ENCODE measurements at places on chromosomes 7 and 10.

DNA sequence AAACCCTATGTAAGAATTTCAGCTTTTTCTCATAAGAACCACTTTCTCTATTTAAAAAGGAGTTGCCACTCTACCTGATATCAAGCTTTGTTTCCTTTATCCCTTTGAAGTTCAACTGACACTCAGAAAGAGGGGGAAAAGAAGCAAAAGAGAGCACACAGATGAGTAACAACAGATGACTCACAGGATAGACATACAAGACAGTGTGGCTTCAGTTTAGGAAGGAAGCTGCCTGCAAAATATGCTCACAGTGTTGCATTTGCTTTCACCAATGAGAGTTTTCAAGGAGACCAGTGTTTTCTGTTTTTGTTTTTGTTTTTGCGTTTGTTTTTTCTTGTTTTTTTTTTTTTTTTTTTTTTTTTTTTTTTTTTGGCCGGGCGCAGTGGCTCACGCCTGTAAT lies 1181.6 kb downstream of the DNAJB9 start:
- no peak for DNase-seq

- DNase-seq: no peak
These were observed 47.2 kb upstream of the MKI67 start for GRCh38 chr10:128173386-128173785.

DNA sequence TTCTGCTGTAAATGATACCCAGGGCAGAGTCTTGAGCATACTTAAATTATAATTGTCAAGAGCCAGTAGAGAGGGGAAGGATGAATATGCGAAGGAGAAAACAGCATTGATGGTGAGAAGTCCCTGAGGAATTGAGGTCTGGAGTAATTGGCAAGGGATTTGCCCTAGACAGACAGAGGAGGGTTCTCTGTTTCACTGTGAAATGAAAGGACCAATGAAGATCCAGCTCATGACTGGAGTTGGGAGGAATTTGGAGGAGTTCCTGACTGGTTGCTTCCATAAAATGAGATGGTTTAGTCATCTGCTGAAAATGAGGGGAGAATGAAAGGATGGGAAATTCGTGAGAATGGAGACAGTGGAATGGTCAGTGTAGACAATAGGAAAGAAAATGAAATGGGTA lies 6.8 kb downstream of the PRPF18 start:
- no peak for DNase-seq

DNA sequence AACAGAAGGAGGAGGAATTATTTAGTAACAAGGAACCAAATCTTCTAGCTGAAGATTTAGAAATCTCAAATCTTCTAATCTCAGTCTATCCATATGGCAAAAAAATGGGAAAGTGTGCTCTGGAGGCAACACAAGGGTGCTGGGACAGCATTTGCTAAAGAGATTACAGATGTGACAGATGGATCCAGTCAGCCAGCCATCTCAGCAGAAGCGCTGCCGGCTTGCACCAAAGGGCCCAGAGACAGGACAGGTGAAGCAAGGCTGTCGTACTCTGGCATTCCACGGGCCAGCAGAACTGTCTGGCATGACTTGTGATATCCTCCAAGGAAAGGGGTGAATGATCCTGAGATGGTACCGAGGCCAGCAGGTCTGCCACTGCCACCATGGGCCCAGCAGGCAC lies 45.7 kb upstream of the GJD4 start:
- DNase-seq: no peak

DNA sequence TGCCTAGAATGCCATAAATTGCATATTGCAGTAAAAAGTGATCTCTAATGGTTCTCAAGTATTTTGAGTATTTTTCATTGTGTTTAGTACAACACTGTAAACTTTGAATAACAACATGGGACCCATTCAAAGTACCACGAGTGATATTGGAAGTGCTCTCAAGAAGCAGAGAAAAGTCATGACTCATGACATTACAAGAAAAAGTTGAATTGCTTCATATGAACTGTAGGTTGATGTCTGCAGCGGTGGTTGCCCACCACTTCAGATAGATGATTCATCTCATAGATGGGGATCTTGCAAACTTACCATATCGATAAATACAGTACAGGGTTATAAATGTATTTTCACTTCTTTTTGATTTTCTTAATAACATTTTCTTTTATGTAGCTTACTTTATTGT lies 33.9 kb downstream of the ENTPD1 start:
- DNase-seq: peak; percentile 21

- DNase-seq: no peak
These were observed 63.0 kb downstream of the CUL1 start for GRCh38 chr7:148761499-148762278.

DNA sequence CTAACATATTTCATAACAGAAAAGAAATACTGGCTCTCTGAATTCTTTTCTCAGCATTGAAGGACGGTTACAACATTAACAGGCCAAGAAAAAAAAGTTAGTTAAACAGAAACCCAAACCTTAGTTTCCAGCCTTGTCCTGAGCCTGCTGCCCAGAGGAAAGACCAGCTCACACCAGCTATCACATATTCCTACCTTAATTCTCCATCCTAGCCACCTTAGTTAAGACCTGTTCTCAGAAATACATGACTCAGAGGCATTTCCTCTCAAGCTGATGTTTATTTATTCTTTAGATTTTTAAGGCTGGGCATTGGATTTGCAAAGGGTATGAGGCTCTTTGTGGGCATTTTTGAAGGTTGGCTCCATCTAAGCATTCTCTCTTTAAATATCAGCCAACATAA lies 34.3 kb upstream of the ADAM12 start:
- DNase-seq: no peak

DNA sequence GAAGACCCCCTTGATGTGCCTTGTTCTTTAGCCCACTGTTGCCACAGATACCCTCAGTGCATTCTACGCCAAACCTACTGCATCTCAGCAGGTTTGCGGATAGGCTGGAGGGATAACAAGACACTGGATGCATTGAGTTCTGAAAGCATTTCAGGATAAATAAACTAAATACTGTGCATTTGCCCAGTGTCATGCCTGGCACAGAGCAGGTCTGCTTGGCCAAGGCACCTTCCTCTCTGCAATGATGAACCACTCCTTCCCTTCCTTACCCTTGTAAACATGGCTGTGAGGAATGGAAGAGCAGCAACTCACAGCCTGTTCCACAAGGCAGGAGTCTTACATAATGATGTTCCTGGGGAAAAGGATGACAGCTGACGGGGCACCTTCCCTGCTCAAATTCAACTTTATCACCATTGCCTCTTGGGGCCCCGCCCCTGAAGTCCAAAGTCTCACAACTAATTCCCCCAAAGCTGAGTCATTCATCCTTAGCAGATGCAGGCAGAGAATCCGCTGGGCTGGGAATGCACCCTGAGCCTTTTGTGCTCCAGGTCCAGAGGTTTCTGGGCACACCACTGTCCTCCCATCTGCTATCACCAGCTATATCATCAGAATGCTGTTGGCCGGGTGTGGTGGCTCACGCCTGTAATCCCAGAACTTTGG lies 11.6 kb downstream of the DDX56 start:
- peak; percentile 13 for DNase-seq

DNA sequence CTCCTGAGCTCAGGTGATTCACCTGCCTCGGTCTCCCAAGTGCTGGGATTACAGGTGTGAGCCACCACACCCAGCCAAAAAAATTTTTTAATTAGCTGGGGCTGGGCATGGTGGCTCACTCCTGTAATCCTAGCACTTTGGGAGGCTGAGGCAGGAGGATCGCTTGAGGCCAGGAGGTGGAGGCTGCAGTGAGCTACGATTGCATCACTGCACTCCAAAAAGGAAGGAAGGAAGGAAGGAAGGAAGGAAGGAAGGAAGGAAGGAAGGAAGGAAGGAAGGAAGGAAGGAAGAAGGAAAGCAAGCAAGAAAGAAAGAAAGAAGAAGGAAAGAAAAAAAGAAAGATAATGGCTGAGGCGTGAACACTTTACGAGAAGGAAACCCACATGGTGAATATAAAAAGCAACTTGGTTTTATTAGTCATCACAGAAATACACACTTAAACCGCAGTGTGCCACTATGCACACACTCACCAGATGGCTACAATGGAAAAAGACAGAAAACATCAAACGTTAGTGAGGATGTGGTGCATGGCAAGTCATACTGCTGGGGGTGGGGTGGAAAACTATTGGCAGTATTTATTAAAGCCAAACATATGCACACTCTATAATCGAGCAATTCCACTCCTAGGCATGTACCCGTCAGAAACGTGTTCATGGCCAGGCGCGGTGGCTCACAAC lies 4.4 kb upstream of the CCL26 start:
- DNase-seq: peak; percentile 80

- no peak for DNase-seq
These were observed 2.1 kb upstream of the MBL2 start for GRCh38 chr10:52774600-52775106.
